ENCODE measurements at places on chromosomes 4 and X. TPM values are rescaled to one million over a fixed set of nuclear protein-coding genes. Genes with fewer than 3 reads are reported as not detected.

- DNase-seq = no peak
These were observed 58.2 kb upstream of the DIPK2B start for GRCh38 chrX:45258731-45259402.

GRCh38 chr4:126888968-126889367 lies 743.8 kb upstream of the INTU start:
- no peak for DNase-seq

- DNase-seq = no peak
These were observed 385 bp downstream of the LYAR start for GRCh38 chr4:4289597-4289940.

GRCh38 chrX:105658136-105658535 lies 164.2 kb upstream of the NRK start:
- peak; percentile 23 for DNase-seq

DNA sequence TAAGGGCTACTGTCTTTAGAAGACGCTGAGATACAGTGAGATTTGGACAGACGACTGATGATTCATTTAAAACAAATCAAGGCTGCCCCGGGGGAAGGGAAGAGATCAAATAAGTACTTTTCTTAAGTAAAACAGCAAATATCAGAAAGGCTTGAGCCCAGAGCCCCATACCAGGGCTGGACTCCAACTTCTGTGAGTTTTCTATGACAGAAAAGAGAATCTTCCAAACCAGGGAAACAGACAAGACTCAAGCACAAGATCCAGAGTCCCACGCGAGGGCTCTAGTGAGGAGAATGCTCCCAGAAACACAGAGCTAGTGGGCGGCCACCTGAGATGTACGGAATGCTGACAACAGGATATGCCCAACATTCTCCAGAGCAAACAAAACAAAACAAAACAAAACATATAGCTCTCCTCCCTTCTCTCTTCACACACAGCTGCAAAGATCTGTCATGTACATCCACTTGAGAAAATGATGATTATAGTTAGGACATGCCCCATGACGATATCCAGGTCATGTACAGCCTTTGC lies 13.1 kb downstream of the ACSL1 start:
- DNase-seq = no peak

DNA sequence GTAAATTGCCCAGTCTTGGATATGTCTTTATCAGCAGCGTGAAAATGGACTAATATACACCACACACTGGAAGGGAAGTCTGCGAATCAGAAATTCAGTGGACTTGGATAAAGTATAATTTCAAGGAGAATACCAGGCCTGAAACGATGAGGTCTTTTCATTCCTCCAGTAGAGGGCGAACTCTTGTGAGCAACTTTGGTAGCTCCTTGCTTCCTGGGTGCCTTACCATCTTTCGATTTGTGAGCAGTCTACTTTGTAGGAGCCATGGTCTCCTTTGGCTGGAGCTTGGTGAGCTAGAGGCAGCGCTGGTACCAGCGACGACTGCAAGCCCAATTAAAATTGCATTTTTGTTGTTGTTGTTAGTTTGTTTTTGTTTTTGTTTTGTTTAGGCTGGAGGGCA lies 791.9 kb downstream of the FAT4 start:
- DNase-seq = no peak

DNA sequence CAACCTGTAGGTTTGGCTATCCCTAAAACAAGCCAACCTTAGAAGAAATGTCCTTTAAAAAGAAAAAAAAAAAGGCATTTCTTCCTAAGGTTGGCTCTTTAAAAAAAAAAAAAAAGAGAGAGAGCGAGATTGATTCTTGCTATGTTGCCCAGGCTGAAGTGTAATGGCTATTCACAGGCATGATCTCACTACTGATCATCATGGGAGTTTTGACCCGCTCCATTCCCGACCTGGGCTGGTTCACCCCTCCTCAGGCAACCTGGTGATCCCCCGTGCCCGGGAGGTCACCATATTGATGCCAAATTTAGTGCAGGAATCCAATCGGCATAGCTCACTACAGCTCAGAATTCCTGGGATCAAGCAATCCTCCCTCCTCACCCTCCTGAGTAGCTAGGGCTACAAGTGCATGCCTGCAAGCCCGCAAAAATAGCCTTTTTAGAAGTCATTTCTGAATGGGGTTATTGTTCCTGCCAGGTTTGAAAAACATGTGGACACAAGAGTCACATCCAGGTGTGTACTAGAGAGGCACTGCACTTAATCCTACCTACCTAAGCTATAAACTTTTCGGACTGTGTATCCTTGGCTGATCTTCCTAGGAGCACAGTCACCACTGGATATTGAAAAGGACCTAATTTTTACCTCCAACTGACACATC lies 61.4 kb upstream of the ZCCHC13 start:
- DNase-seq = no peak

DNA sequence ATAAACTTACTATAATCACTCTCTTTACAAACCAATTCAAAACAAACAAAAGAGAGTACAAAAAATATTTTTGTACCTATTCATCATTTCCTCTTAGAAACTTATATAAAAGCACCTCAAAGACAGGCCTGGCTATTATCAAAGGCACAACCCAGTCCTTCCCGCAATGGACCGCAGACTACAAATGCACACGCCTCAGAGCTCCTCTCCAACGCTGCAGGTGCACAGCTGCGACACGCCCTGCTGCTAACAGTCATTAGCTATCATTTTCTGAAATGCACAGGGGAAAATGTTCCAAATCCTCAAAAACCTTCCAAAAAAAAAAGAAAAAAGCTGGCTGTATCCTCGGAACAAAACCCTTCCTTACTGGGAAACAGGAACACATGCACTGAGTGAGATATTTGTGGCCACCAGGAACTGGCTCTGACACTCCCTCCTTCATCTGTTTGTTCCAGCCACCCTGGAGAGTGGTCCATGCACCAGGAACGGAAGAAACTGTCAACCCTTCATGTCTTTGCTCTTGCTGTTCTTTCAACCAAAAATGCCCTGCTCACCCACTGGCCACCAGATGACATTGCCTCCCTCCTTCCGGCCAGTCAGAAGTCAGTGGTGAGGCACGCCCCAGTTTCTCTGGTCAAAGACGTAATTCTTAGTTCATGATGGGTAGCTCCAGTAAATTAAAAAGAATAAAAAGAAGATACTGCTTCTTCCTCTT lies 16.7 kb downstream of the IRF2 start:
- DNase-seq = no peak

- DNase-seq = no peak
These were observed 163.2 kb downstream of the HS6ST2 start for GRCh38 chrX:132795181-132795580.

DNA sequence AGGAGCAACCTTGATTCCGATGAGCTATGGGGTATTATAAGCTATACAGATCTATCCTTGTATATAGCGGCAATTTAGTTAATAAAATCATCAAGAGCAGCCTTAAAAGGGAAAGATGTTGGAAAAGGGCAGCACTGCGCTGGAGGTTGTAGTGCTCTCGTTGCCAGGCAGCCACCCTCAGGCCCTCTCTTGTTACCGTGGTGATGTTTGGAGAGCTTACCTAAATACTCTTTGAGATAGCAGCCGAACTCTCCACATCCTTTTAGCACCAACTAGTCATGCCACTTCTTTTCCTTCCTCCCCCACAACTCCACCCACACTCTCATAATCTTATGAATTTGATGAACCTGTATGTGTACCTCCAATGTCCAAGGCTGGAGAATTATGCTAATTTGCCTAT lies 3.8 kb upstream of the RADX start:
- DNase-seq = no peak

DNA sequence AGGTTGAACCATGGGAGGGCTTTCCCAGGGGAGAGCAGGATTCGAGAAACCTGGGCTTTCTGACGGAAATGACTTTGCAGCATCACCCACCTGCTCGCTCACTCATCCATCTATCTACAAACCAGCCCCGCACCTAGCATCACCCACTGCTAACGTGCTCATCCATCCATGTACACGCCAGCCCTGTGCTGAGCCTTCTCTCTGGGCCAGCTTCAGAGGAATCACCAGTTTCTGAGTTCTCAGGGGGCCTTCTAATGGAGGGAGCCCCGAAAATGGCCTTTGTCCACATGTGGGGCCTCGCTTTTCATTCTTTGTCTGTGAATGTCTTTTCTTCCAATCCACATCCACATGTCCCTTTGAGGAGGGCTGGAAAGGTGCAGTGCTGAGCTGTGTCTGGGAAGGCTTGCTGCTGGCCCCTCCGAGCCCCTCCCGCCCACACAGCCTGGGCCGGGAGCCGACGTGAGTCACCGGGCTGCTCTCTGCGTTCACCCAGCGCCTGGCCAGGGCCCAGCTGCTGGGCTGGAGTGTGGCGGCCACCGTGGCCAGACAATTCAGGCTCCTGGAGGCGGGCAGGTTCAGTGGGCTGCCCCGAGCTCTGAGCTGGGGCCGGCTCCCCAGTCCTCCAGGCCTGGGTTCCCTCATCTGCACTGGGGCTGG lies 14.7 kb downstream of the SORCS2 start:
- DNase-seq = peak; percentile 90

DNA sequence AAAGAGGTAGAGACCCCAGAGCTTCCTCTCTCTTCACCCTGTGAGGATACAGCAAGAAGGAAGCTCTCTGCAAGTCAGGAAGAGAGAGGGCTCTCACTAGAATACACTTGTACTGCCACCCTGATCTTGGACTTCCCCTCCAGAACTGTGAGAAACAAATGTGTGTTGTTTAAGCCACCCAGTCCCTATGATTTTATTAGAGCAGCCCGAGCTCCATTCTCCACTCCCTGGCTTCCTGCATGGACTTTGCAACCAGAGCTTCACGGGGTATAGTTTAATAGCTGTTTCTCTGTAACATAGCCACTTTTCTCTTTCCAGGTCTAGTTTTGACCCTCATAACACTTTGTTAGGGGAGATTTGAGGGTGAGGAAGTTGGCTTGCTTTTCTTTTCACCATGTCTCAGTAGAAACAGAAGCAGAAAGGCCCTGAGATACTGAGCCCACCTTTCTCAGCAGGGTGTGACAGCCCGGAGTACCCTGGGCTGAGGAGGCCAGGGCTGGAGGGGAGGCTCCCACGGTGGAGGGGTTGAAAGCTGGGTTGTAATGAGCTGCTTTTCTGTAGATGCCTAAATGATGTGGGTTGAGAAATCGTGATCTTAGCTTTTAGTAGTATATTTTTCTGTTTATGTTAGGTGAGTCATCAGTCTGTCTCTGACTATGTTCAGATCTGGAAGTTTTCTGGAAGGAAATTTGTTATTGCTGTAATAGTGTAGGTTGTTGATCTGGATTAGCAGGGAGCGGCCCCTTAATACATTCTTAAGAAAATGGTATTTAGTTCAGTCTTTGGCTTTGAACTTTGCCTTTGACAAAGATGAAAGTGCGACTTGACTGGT lies 118.6 kb downstream of the PTTG2 start:
- no peak for DNase-seq

DNA sequence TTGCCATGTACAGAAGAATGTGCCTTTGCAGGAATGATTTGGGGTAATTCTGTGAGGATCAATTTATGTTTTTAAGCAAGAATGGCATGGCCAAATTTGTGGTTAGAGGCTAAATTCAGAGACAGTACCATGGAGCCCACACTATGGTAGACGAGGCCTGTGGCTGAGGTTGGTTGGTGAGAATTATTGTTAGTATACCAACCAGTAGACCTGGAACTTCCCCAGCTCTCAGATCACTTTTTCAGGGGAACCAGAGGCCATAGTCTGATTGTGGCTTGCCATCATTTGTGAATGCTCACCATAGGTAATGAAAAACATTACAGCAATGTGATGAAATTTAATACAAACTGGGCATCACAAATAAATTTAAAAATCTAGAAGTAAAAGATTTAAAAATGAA lies 56.3 kb downstream of the SHISA3 start:
- DNase-seq = no peak

DNA sequence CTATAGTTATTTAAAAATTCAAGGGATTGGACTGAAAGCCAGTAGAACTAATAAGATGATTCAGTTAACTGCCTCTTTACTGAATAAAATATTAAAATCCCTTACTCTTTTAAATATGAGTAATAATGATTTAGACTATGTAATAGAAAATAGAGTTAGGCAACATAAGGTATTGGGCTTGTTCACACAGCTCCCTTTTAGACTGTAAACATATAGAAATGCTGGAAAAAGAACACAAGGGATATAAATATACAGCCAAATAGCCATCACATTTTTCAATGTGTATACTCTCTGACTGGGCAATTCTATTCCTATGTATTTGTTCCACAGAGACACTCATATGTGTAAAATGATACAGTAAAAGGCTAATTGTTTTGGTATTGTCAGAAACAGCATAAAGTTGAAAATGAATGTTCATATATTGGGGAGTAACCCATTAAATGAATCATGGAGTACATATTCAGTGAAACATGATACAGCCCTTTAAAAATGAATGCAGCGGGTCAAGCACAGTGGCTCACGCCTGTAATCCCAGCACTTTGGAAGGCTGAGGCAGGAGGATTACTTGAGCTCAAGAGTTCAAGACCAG lies 129.8 kb downstream of the TBC1D19 start:
- no peak for DNase-seq

RPS6KA6 gene
- total RNA-seq = 7.7 TPM

PCDH7 gene
- total RNA-seq = 50.9 TPM

PCDH19 gene
- under 0.01 TPM for total RNA-seq

ENPEP gene
- total RNA-seq = 1.4 TPM

TXLNG gene
- total RNA-seq = 5.8 TPM

SRD5A3 gene
- 11.6 TPM for total RNA-seq

RNF4 gene
- 42.0 TPM for total RNA-seq

PRR32 gene
- not detected for total RNA-seq

ASMT gene
- not detected for total RNA-seq

Data from myocyte (in vitro differentiated cells).